Calu3 (cell line): ENCODE measurements at places on chromosomes 13 and 19. TPM values are rescaled to one million over a fixed set of nuclear protein-coding genes. Genes with fewer than 3 reads are reported as not detected.

- peak; percentile 71 for DNase-seq
Measured at GRCh38 chr13:25574437-25575411, 202.9 kb downstream of the ATP8A2 start.

DNA sequence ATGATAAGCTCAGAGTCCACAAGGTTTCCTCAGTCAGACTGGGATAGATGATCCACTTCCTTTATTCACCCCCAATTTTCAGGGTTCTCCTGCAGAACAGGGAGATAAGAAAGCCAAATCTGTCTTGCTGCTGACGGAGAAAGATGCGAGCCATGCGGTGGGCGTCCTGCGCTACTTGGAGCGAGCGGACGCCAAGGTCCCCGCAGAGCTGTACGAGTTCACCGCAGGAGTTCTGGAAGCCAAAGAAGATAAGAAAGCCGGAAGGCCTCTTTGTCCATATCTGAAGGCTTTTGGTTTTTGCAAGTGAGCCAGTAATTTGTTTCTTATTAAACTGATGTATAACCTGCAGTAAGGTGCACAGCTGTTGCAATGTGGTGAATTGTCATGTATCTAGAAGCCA is 66.7 kb downstream of the SLC7A9 start:
- no peak for DNase-seq

GRCh38 chr19:7841751-7842660 is 12.0 kb downstream of the EVI5L start:
- DNase-seq = no peak

DNA sequence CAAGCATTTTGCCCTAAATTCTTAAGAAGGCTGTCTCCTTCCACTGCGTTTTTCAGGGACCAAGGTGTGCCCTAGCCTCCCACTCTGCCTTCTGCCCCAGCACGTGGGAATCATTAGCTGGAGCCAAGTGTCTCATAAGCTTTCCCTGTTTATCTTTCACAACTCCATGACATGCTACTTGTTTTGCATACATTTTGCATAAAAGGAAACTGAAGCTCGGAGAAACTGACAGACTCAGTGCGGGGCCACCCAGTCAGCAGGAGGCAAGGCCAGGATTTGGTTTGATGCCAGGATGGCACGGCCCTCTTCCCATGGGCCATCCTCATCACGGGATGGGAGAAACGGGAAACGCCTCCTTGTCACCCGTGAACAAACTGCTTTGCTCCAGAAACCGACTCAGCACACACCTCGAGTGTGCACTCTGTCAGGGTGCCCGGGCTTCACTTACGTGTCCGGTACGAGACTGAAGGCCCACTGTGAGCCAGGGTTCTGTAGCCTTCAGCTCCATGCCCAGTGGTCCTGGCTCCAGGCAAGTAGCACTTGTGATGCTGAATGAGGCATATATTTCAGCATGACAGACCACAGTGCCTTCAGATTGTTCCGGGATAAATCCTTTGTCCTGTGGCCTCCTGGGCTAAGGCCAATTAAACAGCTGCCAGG is 9.6 kb downstream of the CEBPA start:
- DNase-seq = no peak

DNA sequence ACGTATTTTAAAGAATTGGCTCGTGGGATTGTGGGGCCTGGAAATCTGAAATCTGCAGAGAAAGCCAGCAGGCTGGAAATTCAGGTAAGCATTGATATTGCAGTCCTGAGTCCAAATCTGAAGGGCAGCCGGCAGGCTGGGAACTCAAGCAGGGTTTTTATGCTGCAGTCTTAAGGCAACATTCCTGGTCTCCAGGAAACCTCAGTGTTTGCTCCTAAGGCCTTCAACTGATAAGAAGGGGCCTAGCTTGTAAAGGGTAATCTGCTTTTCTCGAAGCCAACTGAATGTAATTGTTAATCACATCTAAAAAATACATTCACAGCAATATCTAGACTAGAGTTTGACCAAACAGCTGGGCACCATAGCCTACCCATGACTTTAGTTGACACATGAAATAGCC is 154.4 kb downstream of the EFNB2 start:
- no peak for DNase-seq

DNA sequence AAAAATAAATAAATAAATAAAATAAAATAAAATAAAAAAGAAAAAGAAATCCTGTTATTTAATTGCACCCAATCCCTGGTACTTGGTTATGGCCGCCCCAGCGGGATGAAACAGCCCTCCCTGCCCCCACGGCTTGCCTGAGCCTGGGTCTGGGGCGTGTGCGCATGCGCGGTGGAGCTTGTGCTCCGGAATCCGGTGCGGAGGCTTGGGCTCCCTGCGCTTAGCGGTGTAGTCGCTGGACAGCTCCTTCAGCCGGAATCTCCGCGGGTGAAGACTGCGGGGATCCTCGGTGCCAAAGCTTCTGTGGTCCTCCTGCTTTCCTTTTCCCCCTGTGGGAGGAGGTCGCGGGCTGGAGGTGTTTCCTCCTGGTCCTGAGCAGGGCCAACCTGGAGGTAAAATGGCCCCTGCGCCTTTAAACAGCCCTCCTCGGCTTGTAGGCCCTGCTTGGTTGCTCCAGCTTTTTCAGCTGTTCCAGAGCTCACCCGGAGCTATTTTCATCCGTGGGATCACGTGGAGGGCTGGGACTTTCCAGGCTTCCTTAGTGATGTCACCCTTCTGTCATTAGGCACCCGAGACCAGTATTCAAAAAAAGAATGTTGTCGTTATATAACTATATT is at the start of gene PLA2G4C:
PLA2G4C (minus strand) TSS at position 468 of the 617 bp plus-strand sequence. CDS start 4,288 bp downstream, outside the sequence.
- DNase-seq = peak; percentile 92

ZNF564 gene
- 6.6 and 8.7 TPM in 2 replicates for total RNA-seq

BBC3 gene
- total RNA-seq = 8.6 and 9.8 TPM in 2 replicates

- DNase-seq = no peak
Measured at GRCh38 chr19:14168993-14169392, 32.6 kb upstream of the ASF1B start.

ZNF429 gene
- 3.7 and 5.6 TPM in 2 replicates for total RNA-seq

GRCh38 chr19:33408538-33409434 is 35.3 kb downstream of the CEBPG start:
- DNase-seq = no peak

CEACAM4 gene
- not detected in 2 replicates for total RNA-seq

DYRK1B gene
- total RNA-seq = 21.5 and 24.6 TPM in 2 replicates

- DNase-seq = no peak
Measured at GRCh38 chr19:11504502-11505031, 1.1 kb downstream of the ZNF653 start.

DNA sequence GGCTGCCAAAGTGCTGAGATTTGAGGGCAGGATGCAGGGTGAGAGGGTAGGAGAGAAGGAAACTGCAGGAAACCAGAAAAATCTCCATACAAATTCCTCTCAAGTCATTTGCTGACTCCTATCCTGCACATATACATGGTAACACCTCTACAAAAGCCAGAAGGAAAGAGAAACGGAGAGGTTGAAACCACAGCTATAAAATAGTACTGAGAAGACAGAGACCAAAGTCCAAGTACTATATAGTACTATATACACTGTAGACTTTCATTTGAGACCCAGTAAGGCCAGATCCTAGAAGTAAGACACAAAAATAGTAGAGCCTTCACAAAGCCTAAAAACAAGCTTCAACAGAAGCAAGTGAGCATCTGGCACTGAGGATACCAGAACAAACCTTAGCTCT is 103.1 kb downstream of the UGGT2 start:
- no peak for DNase-seq

GRCh38 chr13:103229674-103230073 is 163.5 kb upstream of the SLC10A2 start:
- no peak for DNase-seq
